Stimulated activated CD4-positive, alpha-beta T cell treated with anti-CD3 and anti-CD28 coated beads, TNF-alpha, amount 100 ng/mL, for 48 hours (primary cell): ENCODE measurements at places on chromosomes 12 and 14.

GRCh38 chr12:107379852-107380567, 286.7 kb upstream of the CRY1 start:
- DNase-seq = no peak

GRCh38 chr12:48015954-48016353, 11.7 kb upstream of the COL2A1 start:
- no peak for DNase-seq

DNA sequence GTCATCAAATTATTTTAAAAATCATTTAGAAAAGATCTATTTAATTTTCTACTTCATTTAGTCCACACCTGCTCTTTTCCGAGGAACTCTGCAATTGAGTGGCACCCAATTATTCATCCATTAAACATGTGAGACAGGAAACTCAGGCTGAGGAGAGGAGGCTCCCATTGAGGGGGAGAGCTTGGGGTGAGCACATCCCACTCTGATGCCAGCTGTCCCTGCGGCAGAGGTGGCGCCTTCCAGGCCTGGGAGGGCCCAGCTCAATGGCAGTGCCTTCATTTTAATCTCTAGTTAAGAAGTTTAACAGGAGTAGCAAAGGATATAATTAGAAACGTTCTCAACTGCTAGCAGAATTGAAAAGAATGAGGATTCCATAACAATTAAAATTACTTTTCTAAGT, 92.0 kb downstream of the ITPR2 start:
- no peak for DNase-seq

DNA sequence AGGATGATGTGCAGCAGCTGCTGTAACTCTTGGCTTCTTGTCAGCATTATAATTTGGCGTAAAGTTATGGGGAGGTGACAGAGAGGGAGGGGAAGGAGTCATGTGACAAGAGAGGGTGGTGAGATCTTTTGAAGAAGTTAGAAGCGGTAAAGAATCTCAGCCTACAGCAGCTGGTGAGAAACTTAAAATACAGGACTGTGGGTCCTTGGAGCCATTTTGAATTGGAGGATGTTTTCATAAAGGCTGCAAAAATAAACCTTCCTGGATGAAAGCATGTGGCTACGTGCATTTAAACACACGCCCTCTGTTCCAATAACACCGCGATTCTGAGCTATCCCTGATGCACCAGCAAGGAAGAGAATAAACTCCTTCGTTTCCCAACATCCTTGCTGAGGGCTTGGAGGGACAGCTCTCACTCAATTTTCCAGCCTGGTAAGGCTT, 133.7 kb downstream of the TMEM30B start:
- DNase-seq = no peak

DNA sequence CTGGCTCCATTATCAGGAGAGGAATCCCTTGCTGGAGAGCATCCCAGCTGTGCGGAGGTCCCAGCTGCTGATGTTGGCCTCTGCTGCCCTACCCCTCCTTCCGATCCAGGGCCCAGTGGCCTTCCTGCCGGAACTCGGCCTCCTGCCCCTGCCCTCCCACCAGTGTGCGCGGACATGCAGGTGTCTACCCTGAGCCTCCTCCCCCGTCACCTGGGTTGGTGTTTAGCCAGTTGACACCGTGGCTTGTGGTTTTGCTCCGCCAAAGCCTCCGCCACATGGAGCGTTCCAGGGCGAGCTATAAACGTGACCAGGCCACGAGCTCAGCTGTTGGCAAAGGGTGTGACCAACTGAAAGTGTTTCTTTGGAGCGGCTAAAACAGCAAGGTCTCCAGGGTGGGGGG, 1104.3 kb downstream of the BCL11B start:
- no peak for DNase-seq

DNA sequence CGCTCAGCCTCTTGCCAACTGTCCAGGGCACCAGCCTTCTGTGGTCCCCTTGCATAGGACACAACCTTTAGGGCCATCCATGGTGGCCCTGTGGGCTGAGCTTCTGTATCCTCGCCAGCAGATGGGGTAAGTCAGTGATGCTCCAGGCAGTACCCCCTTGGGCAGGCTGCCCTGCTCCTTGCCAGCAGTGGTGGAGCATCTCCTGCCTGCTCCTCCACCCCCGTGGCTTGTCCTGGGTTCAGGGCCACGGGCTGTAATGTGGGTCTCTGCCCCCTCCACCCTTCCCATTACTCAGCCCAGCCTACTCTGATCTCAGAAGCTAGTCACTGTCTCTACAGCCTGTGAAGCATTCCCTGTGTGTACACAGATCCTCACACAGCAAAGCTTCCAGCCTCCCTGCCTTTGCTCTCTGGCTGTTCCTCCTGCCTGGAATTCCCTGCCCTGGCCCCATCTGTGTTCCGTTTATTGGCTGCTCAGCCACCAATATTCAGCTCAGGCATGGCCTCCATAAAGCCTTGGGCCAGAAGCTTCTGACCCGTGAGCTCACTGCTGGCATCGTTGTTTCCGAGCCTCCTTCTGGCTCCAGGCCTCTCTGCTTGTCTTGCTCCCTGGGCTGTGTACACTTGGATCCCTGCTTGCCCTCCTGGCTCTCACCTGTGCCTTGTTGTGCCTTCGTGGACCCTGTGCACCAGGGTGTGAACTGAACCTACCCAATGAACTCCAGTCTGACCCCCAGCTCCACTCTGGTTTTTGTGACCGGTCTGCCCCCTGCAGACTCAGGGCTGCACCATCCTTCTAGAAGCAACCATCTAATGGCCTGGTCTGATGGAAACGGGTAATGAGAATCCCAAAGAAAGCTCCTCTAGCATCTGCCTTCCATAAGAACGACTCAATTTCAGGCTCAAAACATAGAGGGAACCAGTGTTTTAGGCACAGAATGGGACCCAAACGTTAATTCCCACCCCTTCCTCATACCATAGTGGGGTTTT, 177.0 kb upstream of the PRMT8 start:
- no peak for DNase-seq

GRCh38 chr14:28565345-28565744, 201.2 kb upstream of the FOXG1 start:
- DNase-seq = no peak

DNA sequence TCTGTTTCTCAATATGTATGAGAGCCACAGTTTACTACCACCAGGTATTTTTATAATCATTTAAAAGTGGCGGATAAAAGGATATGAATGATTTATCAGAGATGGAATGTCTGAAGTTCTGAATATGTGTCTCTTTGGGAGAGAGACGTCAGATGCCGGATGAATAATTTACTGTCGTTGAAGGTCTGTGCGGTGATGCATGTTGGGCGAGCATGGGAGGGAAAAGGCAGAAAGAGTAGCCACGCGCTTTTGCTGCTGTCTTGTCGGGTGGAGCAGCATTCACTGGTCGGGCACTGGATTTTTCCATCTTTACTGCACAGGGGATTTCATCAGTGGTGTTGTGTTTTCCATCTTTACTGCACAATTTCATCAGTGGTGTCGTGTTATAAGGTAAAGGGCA, 65.6 kb downstream of the SYNE2 start:
- no peak for DNase-seq

GRCh38 chr12:82090165-82090564, 268.0 kb downstream of the CCDC59 start:
- no peak for DNase-seq

DNA sequence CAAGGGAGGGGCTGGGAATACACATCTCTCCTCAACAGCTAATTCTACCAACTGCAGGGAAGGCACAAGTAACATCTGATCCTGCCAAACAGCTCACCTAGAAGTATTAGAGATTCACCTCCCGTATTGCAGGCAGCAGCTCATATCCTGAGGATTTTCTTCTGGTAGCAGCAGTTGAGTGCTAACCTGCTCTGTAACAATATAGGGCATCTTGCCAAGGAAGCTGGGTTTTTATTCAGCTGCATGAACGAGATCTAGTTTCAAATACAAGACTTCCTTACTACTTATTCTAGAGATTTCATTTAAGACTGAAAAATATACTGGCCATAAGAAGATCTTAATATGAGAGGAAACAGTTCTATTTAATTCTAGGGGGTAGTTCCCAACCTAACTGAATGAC, 261.4 kb upstream of the USP15 start:
- DNase-seq = no peak

GRCh38 chr14:89797148-89797547, 157.4 kb downstream of the EFCAB11 start:
- DNase-seq = no peak

DNA sequence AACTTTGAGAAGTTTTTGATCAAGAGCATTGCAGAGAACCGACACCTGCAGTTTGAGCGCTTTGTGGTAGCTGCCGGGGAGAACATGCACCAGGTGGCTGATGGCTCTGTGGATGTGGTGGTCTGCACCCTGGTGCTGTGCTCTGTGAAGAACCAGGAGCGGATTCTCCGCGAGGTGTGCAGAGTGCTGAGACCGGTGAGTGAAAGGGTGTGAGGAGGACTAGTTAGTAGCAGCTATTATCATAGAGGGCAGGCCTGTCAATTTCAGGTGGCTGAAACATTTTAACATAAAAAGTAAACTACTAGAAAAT, 27.0 kb upstream of the HIGD1C start:
- no peak for DNase-seq

GRCh38 chr12:106243620-106244019, 4.2 kb downstream of the CKAP4 start:
- DNase-seq = no peak

GRCh38 chr12:108302016-108302402, 37.1 kb downstream of the CMKLR1 start:
- no peak for DNase-seq

- no peak for DNase-seq
Observed at GRCh38 chr12:81141217-81141616, 63.3 kb downstream of the ACSS3 start.

GRCh38 chr14:71454010-71454409, 478.2 kb upstream of the RGS6 start:
- no peak for DNase-seq

- no peak for DNase-seq
Observed at GRCh38 chr14:74062809-74063150, 21.5 kb downstream of the ALDH6A1 start.

DNA sequence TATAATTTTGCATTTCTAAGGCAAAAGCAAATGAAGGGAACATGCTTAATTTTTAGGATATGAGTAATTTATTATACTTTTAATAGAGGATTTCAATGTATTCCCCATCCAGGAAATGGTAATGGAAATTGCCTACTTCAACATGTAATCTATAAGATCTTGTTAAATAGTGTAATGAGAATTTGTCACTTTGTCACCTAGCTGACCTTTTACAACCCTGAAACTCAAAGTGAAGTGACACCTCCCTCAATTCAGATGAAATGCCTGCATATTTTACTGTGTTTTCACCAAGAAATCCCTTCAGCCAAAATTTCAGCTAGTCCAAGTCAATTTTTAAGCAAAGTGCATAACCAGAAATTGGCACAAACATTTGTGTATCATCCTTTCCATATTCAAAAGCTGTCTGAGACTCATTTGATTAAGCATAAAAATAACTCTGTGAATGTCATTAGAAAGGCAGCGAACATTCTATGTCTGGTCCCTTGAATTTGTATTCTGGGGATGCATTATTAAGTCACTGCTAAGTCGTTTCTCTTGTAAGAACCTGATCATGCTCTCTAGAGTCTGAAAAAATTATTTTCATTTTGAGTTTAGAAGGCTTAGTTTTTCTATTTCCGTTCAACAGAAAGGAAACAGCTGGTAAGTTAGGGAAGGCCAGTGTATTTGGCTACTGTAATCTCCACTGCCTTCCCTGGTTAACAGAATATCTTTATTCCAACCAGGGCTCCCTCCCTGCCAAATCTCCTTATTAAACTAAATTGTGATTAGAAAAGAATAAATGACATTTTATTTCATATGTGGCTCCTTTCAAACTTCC, 100.8 kb downstream of the IGF1 start:
- DNase-seq = no peak

GRCh38 chr14:80304125-80304766, 92.9 kb upstream of the DIO2 start:
- DNase-seq = no peak

DNA sequence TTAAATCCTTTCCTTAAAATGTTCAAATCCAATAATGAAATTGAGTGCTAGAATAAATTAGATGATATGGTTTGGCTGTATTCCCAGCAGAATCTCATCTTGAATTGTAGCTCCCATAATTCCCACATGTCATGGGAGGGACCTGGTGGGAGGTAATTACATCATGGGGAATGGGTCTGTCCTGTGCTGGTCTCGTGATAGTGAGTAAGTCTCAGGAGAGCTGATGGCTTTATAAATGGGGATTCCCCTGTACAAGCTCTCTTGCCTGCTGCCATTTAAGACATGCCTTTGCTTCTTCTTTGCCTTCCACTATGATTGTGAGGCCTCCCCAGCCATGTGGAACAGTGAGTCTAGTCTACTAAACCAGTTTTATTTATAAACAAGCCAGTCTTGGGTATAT, 508.5 kb downstream of the ETNK1 start:
- no peak for DNase-seq

DNA sequence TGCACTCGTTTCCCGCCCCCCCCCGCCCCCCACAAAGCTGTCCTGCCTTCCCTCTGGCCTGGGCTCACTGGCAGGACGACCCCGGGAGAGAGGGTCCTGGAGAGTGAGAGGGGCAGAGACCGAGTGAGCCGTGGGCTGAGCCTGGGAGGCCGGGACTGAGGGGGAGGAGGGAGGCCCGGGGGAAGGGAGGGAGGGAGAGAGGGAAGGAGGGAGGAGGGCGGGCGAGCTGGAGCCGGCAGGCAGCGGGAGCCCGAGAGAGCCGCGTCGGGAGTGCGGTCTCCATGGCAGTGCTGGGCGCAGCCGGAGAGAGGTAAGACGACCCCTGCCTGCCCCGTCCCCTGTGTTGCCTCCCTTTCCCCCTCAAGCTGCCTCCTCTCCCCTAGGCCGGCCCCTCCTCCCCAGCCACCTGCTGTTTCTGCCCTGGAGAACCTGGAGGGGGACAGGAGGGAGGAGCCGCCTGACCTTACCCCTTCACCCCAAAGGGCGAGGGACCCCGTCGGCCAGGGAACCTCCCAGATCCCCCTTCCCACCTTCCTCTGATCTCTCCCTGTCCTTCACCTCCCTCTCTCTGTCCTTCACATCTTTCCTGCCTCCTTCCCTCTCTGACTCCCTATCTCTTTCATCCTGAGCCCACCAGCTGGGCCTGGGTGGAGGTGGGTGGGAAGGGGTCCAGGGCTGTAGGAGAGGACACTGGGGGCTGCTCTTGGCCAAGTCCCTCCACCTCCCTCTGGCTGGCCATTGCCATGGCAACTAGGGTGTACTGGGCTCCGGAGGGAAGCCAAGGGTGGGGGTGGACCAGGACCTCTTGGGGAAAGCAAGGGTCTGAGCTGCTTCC, at the start of gene GPR162:
TSS of gene GPR162 (plus strand) at position 231 of the 835 bp plus-strand sequence. CDS start 2,078 bp downstream, outside the sequence.
- DNase-seq = no peak

DNA sequence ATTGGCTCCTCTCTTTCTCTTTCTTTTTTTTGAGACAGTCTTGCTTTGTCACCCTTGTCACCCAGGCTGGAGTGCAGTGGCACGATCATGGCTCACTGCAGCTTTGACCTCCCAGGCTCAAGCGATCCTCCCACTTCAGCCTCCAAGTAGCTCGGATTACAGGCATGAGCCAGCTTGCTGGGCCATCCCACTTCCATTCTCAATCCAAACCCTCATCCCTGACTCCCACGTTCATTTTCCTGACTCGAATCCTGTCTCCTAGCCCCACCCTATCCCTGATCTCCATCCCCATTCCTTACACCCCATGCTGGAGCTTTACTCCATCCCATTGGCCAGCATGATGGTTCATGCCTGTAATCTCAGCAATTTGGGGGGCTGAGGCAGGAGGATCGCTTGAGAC, 7.8 kb downstream of the SPRYD4 start:
- no peak for DNase-seq
